ENCODE measurements at places on chromosomes 4 and X. TPM values are rescaled to one million over a fixed set of nuclear protein-coding genes. Genes with fewer than 3 reads are reported as not detected.

DNA sequence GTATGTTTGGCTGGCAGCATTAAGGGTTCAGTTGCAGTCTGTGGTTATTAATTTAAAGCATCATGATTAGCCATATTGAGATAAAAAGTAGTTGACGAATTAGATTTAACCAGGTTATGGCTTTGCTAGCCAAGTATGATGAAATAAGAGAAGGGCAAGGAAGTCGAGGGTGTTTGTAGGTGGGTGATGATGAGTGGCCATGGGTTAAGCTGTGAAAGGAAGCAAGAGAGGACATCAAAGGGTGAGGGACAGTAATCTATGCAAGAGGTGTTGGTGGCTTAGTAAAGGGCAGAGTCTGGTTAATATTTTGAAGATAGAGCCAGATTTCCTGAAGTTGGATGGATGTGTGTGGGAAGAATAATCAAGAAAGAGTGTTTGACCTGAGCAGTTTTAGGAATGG is 44.5 kb downstream of the STIM2 start:
- DNase-seq: peak; percentile 63

DNA sequence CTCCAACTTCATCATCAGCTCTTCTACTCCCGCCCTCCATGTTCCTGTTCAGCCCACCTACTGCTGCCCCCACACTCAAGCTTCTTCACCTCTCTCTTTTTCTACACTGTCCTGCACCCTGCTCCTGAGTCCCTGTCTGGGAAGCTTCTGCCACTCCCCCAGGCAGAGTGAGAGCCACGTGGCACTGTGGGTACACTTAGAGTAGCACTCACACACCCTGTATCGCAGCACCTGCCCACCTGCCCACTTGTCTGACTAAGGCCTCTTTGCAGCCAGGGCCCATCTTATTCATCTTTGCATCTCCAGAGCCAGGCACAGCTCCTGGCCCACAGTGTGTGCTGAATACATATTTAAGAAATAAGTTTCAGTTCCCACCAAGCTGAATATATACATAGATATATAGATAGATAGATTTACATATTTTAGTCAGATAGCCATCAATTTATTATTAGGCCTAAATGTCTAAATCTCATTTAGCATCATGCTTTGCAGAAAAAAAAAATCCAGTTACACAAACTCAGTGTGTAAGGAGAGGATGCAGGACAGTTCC is 24.9 kb downstream of the CCDC149 start:
- DNase-seq: no peak

- DNase-seq: no peak
These were observed 24.3 kb downstream of the ADD1 start for GRCh38 chr4:2867758-2868491.

GRCh38 chr4:5892323-5893003 is 423 bp downstream of the CRMP1 start:
- no peak for DNase-seq

DNA sequence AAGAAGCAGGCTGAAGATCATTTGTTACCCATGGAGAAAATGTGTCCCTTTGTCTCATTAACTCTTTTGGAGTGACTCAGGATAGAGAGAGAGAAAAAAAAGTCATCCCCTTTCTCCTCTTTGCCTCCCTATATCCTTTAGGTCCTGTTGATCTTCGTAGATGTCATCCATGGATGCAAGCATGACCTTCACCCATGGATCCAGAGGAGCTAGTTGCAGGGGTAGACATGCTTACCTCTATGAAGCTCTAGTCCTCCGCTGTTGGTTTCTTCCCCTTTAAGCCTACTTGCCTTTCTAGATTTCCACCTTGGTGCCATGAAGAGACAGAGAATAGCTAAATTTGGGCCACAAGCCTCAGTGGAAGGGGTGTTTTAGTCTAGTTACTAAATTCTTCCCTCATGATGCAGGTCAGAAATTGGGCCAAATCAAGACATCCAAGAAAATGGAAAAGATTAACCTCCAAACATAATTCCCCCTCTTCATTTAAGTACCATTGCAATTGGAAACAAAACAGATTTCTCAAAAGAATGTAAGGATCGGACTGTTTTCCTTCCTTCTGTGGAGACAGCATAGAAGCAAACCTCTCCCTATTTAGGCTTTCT is 178.4 kb downstream of the TECRL start:
- DNase-seq: no peak

GRCh38 chrX:148938348-148938747 is 437.9 kb downstream of the AFF2 start:
- no peak for DNase-seq

- no peak for DNase-seq
These were observed 27.5 kb upstream of the PLS3 start for GRCh38 chrX:115533485-115533884.

GYPB gene
- total RNA-seq: not detected

STOX2 gene
- not detected for total RNA-seq

All from natural killer cell treated with Interleukin-12 subunit alpha and Interleukin-12 subunit beta and Interleukin-15 and Interleukin-18, amount 100 ng/mL, for 72 hours (primary cell).